Kidney epithelial cell (primary cell): ENCODE measurements at places on chromosomes 16 and 17. TPM values are rescaled to one million over a fixed set of nuclear protein-coding genes. Genes with fewer than 3 reads are reported as not detected.

DNA sequence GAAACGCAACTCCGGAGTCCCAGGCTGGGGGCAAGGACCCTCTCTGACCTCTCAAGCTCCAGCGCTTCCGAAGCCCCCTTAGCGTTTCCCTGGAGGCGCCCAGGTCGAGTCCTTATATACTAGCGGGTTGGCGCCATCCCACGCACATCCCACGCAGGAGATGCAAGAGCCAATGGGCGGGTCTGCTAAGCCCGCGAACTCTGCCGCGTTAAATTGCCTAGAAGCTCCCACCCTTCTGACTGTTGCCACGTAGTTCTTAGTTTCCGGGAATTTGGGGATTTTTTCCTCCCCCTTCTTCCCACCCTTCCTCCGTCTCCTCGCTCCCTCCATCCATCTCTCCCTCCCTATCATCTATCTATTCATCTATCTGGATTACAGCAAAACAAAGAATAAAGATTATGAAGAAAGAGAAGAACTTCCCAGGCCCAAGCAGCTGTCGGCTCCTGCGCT is at the start of gene SLFN11:
SLFN11 (minus strand) TSS at position 88 of the 450 bp plus-strand sequence. CDS start 9,814 bp downstream, outside the sequence.
- no peak for DNase-seq

DNA sequence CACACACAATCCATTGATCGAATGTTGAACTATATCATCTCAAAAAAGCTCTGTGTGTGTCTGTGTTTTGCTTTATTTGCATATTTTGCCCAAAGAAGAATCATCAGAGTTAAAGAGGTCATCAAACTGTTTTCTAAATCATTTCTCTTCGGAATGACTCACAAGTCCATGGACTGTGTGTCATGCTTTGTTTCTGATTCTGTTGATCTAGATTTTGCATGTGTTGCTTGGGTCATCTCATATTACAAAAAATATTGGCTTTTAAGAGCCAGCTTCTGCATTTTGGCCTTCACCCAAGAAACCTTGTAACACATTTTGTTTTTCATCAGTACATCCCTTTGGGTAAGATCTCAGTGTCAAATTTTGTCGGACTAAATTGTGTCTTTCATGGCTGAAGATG is 471.2 kb upstream of the HSBP1 start:
- DNase-seq = no peak

DNA sequence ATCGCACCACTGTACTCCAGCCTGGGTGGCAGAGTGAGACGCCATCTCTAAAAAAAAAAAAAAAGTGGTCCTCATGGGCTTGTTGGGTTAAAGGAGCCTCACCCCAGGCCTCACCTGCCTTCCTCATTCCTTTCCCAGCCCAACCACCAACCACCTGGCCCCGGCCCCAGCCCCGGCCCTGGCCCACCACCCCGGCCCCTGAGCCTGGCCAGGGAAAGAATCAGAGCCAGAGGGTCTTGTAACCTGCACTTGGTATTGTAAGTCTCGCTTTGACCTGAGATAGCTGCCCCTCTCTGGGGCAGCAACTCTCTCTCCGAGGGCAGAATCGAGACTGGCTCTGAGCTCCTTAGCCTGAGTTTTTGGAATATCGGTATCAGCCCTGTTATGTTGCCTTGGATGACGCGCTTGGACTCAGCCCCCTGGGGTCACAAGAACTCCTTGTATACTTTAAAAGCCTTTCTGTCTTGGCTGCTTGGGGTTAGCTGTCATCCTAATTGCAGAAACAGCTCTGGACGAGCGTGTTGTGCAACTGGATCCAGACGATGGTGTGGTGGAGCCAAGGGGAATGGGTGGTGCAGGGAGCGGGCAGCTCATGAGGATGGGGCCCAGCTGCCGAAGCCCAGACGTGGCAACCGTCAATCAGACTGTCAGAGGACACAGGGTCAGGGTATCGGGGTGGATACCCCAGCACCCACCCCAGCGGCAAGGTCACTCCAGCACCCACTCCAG is 14.6 kb downstream of the SMTNL2 start:
- no peak for DNase-seq

DNA sequence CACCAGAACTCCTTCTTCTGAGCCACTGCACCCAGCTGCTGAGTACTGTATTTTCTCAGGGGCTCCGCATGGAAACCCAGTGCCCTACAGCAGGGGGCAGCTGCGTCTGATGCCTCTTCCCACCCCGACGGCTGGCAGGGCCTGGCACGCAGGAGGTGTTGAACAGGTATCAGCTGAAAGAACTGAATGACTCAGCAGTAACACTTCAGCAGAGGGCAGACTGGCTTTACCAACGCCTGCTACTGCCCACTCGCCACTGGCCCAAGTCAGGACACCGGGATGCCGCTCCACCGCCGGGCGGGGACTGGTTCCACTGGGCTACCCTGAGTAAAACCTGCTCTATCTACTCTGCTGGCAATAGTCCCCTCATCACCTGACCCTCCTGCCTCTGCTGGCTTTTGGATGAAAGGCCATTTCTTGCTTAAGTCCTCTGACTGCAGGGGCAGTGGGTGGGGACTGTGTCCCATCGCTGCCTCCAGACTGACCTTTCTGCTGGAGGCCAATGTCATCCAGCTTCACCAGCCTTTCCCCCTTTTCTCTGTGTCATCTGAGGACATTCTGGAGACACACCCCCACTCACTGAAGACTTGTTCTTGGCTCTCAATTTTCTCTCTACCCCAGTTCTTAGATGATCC is 100.4 kb upstream of the FA2H start:
- no peak for DNase-seq

DNA sequence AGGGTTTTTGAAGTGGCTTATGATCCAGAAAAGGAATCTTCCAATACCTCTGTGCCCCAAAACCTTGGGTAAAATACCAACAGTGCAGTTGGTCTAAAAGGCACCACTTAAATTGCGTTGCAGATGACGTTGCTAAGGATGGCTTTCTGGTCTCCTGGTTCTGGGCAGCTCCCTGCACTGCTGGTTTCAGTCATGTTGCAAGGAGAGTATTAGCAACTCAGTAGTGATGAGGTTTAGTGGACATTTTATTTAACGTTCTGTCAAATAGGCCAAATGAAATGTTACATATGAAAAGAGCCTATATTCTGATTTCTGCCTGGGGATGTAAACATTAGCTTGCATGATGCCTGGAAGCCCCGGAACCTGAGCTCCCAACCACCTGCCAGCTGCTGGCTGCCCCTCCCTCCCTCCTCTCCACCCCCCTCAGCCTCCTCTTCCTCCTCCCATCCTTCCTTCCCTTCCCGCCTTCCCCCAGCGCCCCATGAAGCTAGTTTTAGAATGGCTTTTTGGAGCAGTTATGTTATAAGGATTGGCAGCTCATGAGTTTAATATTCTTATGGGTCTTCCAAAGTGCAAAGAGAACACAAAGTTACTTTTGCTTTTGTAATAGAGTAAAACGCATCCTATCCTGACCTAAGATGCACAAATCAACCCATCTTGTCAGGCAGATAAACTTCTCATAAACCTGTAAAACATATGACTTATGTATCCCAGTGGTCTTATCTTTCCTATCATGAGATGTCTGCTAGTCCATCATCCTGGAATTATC is 20.7 kb downstream of the CD7 start:
- no peak for DNase-seq

- no peak for DNase-seq
These were observed 11.3 kb upstream of the GSE1 start for GRCh38 chr16:85601730-85602401.

GRCh38 chr17:72710834-72711233 is 381.7 kb downstream of the SLC39A11 start:
- no peak for DNase-seq

DNA sequence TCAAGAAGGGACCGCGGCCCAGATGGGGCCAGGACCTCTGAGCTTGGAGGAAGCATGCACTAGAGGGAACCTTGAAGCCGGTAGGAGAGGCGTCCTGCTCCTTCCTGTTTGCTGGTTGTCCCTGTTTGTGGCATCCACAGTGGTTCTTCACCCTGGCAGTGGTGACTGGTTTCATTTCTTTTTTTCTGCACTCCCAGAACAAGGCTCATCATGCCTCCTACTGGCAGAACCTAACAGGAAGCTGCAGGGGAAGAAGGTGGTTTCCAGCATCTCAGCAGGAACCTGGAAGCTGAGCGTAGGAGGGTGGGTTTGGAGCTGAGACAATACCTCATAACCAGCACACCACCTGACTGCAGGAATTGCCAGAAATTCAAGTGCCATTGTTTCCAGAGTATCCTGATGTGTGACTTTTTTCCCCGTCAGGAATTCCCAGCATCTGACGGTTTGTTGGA is 5.8 kb downstream of the TMEM231 start:
- peak; percentile 26 for DNase-seq

- DNase-seq = no peak
These were observed 297.0 kb downstream of the MAP2K6 start for GRCh38 chr17:69711541-69711940.

DNA sequence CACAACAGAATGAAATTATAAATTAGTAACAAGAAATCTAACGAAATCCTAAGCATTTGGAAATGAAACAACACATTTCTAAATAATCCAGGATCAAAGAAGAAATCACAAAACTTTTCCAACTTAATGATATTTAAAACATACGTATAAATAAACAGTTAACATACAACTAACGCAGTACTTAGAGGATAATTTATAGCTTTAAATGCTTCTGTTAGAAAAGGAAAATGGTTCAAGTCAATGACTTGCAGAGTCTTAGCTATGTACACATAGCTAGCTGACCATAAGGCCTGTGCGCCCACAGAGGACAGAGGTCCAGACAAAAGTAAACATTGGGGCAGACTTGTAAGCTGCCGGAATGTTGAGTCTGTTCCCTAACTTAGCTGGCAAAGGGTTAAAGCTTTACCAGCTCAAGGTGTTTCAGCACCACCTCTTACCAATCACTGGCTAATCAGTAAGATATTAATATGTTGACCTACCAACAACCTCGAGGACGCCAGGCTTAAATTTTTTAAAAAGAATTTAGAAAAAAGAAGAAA is 84.6 kb downstream of the PARN start:
- DNase-seq = peak; percentile 39

- no peak for DNase-seq
These were observed 28.7 kb downstream of the CCR7 start for GRCh38 chr17:40536295-40537171.

GRCh38 chr16:63130942-63131341 is 1094.7 kb upstream of the CDH8 start:
- DNase-seq = no peak

- no peak for DNase-seq
These were observed 412.1 kb downstream of the CA10 start for GRCh38 chr17:51746421-51746820.

DNA sequence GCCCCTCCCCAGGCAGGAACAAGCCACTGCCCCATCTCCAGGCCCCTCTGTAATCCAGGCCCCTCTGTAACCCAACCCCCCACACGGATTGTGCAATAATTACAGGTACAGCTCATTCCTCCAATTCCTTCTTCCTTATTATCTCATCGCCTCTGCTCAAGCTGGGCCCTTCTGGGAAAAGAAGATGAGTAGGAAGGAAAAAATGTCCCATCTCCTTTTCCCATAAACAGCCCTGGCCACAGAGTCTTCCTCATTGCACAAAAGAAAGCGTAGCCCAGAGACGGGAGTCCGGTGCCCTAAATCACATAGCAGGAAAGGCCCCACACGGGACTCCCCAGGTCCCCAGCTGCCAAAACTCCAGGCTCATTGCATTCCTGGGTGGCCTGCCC is 3.6 kb upstream of the LITAFD start:
- peak; percentile 65 for DNase-seq

GRCh38 chr17:71251276-71251675 is 869.5 kb upstream of the SOX9 start:
- no peak for DNase-seq

- DNase-seq = no peak
These were observed 11.5 kb upstream of the PRSS54 start for GRCh38 chr16:58306327-58306726.

DNA sequence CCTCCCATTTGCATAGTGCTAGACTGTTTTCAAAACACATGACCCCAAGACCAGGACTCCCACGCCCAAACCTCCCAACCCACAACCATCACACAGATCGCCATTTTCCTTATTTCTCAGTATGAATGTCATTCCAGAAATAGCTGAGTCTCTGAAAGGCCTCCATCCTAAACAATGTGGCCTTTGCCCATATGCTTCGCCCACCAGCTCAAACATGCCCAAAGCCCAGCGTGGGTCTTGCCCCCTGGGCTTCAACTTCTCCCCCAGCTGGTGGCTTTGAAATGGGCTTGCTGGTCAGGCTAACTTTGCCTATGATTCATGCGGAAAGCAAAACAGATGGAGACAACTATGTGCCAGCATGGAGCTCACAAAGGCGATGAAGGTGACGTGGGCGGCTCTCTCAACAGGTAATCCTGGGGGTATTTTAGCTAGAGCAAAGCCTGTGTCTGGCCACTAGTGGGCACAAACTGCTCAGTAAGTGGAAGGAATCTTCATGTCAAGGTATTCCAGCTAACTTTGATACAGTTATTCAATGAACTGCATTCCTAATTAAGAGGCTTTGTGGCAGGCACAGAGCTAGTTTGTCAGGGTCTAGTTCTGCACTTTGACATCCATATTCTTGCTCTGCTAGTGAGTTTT is 17.1 kb downstream of the PMP22 start:
- no peak for DNase-seq

- no peak for DNase-seq
These were observed 131.4 kb downstream of the HS3ST2 start for GRCh38 chr16:22945361-22945760.

- DNase-seq = no peak
These were observed 612 bp downstream of the CISD3 start for GRCh38 chr17:38730526-38731379.

DNA sequence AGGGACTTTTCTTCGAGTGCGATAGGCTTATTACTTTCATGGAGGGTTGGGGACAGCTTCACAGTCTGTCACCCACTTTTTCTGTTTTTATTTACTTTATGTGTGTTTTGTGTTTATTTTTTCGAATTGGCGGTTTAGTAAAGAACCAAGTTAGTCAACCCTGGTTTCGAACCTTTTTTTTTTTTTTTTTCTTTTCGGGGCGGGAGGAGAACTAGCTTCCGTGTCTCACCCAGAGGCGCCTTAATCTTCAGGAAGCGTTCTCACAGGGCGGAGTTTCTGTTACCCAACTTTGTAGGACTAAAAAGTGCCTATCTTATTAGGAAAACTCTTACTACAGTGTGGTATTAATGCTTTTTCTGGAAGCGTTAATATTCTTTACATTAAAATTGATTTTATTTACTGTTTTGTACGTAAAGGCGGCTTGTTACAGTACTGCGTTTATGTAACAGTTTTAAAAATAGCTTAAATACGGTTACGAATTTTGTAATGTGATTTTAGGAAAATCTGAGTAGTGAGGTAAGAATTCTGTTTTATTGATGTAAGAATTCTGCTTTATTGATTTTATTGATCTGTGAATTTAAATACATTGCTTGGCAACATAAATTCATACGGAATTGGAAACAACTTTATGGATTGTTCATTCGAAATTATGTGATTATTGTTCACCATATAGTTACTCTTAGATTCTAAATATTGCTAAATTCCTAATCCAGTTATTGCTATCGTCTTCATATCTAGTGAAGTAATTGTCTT is 885 bp downstream of the ZNF207 start:
- DNase-seq = no peak

- DNase-seq = no peak
These were observed 17.2 kb downstream of the SKAP1 start for GRCh38 chr17:48412841-48413240.

Gene ALDH3A1
- 0.84 TPM in 1 of 2 replicates, not detected in the other for total RNA-seq

Gene NXN
- 30.2 and 34.3 TPM in 2 replicates for total RNA-seq

Gene TP53TG3C
- total RNA-seq = not detected in 2 replicates

Gene CISD3
- total RNA-seq = 3.4 and 4.1 TPM in 2 replicates

Gene GNGT2
- total RNA-seq = 0.58 TPM in 1 of 2 replicates, not detected in the other

Gene CA7
- total RNA-seq = not detected in 2 replicates

Gene IKZF3
- total RNA-seq = 0.17 and 0.89 TPM in 2 replicates

Gene KRT25
- not detected in 2 replicates for total RNA-seq

Gene CCL5
- total RNA-seq = not detected in 2 replicates
